ENCODE measurements at places on chromosomes 5 and 9.

DNA sequence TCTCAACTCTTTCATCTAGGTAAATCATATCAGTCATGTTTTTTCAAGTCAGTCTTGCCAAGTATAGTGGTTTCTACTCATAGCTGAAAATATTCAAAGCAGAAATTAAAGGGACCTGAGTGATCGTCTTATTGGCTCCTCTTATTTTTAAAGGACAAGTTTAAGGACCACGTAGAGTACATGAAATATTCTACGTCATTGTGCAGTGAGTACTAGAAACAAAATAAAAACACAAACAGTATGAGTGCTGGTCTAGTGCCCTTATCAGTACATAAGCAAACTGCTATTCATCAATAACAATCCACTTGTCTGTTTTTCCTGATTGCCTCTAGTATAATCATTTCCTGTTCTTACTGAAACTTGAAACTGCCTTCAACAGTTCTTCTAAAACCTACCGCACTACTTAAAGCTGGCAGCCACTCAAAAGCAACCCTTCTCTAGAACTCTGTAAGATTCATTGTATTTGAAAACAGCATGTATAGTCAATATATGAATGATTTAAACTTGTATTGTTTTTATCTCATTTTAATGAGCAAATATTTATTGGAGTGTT lies 853.7 kb downstream of the TAF11L14 start:
- no peak for DNase-seq

DNA sequence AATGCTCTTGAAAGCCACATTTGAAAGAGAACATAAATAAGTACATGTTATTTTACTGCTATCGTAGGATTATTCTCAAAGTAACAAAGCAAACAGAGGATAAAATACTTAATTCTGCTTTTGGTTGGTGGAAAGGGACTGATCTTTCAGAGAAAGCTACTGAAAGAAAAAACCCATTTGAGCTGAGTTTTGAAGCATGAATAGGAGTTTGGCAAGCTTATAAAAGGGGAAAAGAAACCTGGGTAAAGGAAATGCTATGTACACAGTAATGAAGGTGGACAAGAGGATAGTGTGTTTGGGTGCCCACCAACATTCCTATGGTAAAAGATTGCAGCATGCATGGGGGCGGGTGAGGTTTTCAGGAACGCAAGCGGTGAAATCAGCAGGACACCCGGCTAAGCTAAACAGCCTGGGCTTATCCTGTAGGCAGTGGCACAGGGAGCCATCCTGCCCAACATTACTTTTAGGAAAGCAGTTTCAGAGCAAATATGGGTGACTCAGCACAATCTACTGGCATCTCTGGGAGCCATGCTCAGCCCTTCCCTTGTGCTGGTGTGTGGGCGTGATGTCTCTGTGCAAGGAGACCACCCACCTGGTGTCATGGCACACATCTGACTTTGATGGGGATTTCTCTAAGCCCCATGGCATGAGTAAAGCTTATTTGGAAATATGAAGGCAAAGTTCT lies 673.9 kb upstream of the KLF4 start:
- no peak for DNase-seq

DNA sequence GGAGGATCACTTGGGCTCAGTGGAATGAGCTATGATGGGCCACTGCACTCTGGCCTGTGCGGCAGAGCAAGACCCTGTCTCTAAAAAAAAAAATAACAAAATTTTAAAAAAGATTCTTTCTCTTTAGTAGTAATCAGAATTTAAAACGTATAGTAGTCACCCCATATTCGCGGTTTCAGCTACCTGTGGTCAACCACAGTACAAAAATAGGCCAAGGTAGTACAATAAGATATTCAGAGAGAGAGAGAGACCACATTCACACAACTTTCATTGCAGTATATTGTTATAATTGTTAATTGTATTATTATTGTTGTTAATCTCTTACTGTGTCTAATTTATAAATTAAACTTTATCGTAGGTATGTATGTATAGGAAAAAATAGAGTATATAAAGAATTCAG lies 18.7 kb downstream of the INIP start:
- DNase-seq, result no peak

- DNase-seq, result no peak
These were observed 19.6 kb downstream of the UGCG start for GRCh38 chr9:111916234-111916645.

DNA sequence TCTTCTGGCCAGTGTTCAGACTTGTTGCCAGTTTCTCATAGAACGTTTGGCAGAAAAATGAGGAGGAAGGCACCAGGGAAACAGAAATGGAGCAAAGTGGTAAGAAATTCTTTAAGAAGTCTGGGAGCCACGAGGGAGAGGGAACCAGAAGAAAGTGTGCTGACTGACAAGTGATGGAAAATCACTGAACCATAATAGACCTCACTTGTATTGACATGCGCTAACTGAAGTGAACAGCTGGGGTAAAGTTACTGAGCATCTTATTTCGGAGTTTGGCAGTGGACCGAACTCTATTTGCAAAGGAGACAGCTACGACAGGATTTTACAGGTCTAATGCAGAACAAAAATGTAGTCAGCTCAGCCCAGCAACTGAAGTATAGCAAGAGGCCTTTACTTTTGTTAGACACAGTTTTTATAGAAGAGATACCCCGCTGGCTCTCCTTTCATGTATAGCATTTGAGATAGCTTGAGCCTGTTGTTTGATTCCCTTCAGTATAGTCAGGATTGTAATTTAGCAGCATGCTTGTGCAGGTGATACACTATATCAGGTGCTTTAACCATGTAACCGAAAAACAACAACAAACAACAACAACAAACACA lies 53.6 kb downstream of the HMHB1 start:
- no peak for DNase-seq

DNA sequence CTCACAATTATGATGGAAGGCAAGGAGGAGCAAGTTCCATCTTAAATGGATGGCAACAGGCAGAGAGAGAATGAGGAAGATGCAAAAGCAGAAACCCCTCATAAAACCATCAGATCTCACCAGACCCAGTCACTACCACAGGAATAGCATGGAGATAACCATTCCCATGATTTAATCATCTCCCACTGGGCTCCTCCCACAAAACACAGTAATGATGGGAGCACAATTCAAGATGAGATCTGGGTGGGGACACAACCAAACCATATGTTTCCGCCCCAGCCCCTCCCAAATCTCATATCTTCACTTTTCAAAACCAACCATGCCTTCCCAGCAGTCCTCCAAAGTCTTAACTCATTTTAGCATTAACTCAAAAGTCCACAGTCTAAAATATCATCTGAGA lies 304.0 kb downstream of the TUSC1 start:
- DNase-seq, result no peak
